Urothelium cell line (cell line): ENCODE measurements at places on chromosomes 2 and 18.
A peak's percentile ranks its signal among the peaks of the same experiment; 100 is the strongest.

DNA sequence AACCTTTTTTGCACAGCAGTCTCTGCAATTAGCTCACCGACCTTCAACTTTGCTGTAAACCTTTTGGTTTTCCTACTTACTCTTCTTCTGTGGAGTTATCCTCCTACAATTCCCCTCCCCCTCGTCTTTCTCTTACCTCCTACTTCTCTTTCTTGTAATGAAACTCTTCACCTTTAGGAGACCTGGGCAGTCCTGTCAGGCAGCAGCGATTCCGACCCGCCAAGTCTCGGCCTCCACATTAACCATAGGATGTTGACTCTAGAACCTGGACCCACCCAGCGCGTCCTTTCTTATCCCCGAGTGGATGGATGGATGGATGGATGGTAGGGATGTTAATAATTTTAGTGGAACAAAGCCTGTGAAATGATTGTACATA, 8.3 kb downstream of the TBR1 start:
- DNase-seq, result no peak

DNA sequence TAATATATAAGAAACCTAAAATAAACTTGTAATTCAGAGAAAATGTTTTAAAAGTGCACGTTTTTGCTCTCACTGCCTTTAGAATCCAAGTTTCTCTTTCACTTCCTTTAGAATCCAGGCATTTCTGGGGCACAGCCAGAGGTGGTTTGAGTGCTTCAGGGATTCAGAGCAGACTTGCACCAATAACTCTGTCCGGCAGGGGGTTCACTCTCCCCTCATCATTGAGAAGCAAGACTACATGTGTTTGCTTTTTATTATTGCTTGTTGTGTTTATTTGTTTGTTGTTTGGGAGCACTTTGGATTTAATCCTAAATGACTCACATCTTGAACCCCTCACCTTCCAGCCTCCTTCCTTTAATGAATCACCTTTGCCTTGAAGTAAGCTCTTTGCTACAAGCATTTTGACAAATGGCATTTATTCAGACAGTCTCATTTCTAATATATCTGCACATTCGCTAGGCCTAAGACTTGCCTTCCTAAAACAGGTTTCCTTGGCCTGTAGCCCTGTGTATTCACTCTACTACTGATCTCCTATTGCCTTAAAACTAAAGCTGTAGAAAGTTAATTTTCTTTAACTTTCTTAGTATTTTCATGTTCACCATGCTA, 233.5 kb upstream of the ATP5MC3 start:
- peak; percentile 64 for DNase-seq

DNA sequence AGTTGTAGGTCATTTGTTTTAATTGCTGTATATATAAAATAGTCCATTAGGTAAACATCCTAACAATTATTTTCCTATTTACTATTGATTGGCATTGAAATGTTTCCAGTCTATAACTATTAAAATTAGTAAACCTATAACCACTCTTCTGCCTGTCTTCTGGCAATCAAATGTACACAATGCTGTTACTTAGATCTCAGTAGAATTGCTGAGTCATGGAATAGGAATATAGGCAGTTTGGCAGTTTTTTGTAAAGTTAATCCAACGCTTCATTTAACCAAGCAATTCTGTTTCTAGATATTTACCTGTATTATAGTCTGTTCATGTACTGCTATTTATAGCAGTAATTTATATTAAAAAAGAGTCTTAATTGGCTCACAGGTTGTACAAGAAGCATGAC, 518.1 kb downstream of the DCDC2C start:
- no peak for DNase-seq

DNA sequence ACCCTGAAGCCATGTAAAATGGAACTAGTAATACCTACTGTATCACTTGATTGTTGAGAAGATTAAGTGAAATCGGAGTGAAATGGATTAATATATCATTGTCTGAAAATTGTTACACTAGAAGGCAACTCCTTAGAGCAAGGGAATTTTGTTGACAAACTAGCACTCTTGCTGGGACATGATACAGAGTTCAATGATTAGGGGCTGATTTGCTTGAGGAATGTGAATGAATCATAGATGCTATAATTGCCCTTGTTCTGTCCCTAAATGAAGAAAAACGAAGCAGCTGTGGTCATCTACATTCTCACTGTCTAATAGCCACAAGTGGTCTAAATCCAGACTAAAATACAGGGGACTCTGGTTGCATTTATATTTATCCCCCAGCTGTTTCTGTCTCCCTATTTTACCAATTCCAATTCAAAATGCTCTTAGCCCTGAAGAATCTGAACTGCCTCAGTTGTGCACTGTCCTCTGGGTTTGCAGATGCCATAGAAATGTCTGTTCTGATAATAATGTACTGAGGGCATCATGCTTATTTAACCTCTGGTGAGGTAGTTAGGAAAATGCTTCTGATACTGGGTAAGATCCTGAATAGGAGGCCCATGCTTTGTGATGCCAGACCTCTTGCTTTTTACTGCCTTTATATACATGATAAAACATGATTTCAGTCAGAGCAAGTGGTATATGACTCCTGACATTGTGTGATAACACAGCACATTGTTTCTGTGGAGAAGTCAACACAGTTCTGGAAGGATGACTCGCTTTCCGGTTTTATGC, 382.1 kb downstream of the NRXN1 start:
- peak; percentile 10 for DNase-seq

DNA sequence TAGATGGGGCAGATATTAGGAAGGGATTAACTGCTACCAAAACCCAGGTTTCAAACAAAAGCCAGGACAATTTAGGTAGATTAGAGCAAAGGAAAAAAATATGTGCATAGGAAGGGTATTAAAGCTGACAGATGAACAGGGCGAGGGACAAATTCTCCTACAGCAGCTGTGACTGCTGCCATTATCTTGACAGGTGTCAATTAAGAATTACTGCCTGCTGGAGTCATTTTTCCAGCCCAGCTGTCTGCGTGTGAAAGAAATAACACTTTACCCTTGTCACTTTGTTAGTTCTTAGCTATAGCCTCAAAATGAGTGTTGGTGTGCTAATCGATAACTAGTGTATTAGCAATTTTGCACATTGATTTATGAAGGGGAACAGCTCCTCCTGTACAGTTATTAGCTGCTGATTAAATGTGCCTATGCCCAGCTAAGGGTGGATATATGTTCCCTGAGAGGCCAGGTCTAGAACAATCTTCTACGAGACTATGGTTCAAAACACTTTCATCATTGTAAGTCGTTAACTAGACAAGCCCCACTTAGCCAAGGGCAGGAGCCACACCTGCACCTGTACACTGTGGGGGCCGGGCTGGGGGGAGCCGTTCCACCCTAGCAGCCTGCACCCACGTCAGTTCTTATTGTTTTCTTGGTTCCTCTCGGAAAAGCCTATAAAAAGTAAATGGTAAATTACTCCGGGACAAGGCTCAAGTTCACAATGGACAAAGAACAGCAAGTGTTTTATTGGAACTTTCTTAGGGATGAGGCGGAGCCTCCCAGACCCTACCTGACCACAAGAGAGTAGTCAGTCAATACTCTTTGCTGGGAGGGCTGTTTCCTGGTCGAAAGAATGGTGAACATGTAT, 7.7 kb downstream of the TSHZ1 start:
- no peak for DNase-seq

- DNase-seq, result no peak
Measured at GRCh38 chr2:158291544-158292180, 164.9 kb downstream of the CCDC148 start.

DNA sequence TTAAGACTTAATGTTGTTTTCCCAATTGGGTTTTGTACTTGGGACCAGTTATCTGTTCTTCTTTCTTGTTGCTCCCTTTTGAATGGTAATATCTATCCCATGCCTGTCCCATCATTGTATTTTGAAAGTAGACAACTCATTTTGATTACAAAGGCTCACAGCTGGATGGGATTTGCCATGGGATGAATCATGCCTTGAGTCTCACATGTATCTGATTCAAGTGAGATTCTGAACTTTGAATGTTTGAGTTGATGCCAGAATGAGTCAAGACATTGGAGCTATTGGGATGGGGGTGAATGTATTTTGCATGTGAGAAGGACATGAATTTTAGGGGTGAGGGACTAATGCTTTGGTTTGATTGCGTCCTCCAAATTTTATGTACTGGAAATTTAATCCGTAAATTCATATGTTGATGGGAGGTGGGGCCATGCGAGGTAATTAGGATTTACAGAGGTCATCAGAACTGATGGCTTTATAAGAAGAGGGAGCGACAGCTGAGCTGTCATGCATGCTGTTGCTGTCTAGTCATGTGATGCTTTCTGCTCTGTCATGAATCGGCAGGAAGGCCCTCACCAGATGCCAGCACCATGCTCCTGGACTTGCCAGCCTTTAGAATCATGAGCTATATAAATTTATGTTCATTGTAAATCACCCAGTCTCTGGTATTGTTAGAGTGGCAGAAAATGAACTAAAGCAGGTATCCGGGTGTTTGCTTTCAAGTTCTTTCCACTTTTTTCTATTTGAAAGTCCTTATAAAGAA, 741.3 kb upstream of the RAB6C start:
- DNase-seq, result peak; percentile 29

- no peak for DNase-seq
Measured at GRCh38 chr18:79848579-79849327, 51.0 kb downstream of the KCNG2 start.

GRCh38 chr2:75277111-75277510, 77.8 kb upstream of the TACR1 start:
- DNase-seq, result no peak

DNA sequence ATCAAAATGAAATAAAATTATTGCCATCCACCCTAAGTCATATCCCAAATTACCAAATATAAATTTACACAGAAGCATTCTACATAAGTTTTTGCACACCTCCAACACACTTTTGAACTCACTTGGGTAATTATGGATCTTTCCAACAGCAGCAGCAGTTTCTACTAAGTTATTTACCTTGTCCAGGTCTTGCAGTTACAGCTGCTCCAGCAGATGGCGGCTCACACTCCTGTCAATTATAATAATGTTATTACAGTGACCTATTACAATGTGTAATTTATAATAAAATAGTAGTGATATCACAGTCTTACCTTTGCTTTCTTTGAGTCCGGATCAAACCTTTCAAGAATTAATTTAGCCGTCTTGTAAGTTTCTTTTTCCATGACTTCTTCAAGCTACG, 37.9 kb downstream of the LNPK start:
- DNase-seq, result no peak

- DNase-seq, result no peak
Measured at GRCh38 chr18:25192065-25192464, 159.9 kb downstream of the ZNF521 start.

DNA sequence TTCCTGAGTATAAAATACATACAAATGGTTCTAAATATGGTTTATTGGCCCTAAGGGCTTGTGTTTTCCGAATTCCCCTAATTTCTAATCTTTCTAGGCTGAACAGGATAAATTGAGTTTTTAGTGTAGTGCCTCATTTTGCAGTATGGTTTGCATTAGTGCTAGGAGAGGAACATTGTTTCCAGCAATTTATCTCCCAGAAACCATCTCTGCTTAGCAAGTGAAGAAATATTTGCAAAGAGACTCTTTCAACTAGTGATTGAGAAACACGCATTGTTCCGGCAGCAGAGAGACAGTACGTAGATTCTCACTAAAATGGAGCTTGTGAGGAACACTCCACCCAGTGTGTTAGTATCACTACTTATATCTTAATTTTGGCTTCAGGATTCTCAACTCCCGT, 177.8 kb upstream of the EPAS1 start:
- no peak for DNase-seq
